H9 (cell line): ENCODE measurements at places on chromosomes 5 and 9. TPM values are rescaled to one million over a fixed set of nuclear protein-coding genes. Genes with fewer than 3 reads are reported as not detected.

The NPR3 gene
- total RNA-seq: not detected in 2 replicates

The FCN2 gene
- total RNA-seq: not detected in 2 replicates

The CCNJL gene
- total RNA-seq: 26.9 and 29.7 TPM in 2 replicates

The FAM221B gene
- total RNA-seq: not detected in 2 replicates

The ZDHHC11 gene
- total RNA-seq: 32.7 and 37.6 TPM in 2 replicates

The HSPA5 gene
- total RNA-seq: 240 and 244 TPM in 2 replicates

The INSYN2B gene
- not detected in 2 replicates for total RNA-seq

The STPG3 gene
- not detected in 2 replicates for total RNA-seq

The LCN9 gene
- total RNA-seq: 0.52 and 0.72 TPM in 2 replicates

The SPINK4 gene
- not detected in 2 replicates for total RNA-seq

The ERCC6L2 gene
- total RNA-seq: 47.3 and 57.7 TPM in 2 replicates

The MSMP gene
- total RNA-seq: 0.83 and 0.97 TPM in 2 replicates

The PRSS3 gene
- total RNA-seq: not detected in 2 replicates

The TERT gene
- 13.3 and 15.5 TPM in 2 replicates for total RNA-seq
